ENCODE measurements at places on chromosomes 6 and 20. TPM values are rescaled to one million over a fixed set of nuclear protein-coding genes. Genes with fewer than 3 reads are reported as not detected.

DNA sequence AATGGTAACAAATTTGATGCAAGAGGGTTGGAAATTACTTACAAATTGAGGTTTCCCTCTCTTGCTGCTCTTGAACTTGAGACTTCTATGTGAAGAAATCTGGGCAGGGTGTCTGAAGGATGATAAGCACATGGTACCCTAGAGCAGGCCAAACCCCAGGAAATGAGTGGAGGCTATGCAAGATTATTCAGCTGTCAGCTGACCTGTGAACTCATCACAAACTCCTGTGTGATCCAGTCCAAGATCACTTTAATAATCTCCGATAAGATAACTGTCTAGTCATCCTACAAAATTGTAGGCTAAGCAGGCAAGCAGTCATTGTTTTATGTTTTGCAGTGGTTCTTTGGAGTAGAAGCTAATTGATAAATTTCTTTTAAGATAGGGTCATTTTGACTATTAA lies 213.1 kb downstream of the BTBD3 start:
- no peak for DNase-seq

CCR6 gene
- total RNA-seq = not detected

GRCh38 chr6:14117158-14118090 lies at the start of gene CD83:
CD83 (plus strand) TSS chr6:14117772; CDS start chr6:14117812, 40 bp downstream.
- DNase-seq = peak; percentile 37

GRCh38 chr20:12798286-12798685 lies 210.5 kb upstream of the SPTLC3 start:
- no peak for DNase-seq

DNA sequence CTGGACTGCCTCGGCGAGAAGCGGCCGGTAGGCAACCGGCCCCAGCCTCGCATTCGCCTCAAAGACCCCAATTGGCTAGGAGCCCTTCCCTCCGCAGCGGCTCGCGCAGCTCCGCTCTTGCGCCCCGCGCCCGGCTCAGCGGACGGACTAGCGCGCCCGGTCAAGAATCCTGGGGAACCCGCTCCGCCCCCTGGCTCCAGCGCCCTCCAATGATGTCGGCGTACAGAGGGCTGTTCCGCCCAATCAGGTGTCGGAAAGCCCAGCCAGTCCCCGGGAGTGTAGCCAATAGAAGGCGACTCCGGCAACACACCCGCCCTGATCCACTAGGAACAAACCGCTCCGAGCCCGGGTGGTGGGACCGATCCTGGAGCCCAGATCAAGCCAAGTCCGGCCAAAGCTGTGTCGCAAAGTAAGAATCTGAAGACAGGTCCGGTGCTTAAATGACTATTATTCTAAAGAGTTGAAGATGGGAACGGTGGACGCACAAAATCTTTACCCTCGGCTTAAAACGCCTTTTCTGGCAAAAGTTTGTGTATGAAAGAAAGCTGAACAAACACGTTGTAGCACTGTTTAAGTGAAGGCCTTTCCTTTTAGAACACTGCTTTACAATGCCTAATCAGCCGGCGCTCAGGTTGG lies 132.2 kb downstream of the OGFRL1 start:
- DNase-seq = peak; percentile 87

DNA sequence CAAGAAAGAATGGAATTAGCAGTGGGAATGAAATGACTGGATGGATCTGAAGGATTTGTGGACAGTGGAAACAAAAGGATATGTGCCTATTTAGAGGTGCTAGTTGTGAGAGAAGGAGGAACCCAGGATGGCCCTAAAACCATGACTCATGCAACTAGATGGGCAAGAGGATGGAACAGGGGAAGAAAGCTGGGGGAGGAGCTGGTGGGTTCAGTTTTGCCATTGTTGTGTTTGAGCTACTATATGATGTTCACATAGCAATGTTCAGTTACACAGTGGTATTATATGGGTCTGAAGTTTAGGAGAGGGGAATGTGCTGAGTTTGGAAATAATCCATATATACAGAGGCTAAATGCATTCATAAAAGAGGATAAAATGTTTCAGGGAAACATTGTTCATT lies 125.7 kb upstream of the SSTR4 start:
- no peak for DNase-seq

DNA sequence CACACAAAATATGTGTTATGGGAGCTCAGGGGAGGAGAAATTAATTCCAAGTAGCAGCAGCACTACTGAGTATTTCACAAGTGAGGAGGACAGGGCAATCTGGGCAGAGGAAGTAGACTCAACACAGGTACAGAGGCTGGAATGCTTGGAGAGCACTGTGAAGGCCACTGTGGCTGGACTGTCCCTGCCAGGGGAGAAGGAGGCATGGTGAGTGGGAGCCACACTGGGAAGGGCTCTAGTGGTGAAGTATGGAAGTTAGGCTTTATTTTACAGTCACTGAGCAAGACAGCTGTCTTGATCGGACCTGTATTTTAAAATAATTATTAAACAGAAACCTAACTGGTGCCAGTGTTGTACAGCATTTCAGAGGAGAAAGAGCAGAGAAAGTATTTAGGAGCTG lies 28.8 kb downstream of the FAM229B start:
- DNase-seq = no peak

All from progenitor cell of endocrine pancreas (in vitro differentiated cells).